ENCODE measurements at places on chromosomes 2 and 18.

- DNase-seq = no peak
Observed at GRCh38 chr2:147122944-147123343, 721.9 kb upstream of the ACVR2A start.

DNA sequence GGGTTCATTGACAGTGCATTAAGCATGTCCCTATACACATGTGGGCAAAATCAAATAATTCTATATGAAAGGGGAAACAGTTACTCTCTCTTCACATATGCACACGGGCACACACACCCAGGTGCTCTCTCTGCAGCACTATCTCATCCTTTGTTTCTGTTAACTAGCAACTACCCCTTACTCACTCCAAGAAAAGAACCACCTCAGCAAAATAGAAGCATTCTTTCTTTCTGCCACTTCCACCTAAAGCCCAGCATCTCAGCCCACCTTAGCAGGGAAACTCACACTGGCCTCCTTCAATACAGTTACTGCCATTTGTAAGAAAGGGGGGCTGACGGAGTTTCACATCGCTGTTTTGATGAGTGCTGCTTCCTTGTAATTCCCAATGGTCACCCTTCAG is 216.3 kb upstream of the ID2 start:
- DNase-seq = no peak

DNA sequence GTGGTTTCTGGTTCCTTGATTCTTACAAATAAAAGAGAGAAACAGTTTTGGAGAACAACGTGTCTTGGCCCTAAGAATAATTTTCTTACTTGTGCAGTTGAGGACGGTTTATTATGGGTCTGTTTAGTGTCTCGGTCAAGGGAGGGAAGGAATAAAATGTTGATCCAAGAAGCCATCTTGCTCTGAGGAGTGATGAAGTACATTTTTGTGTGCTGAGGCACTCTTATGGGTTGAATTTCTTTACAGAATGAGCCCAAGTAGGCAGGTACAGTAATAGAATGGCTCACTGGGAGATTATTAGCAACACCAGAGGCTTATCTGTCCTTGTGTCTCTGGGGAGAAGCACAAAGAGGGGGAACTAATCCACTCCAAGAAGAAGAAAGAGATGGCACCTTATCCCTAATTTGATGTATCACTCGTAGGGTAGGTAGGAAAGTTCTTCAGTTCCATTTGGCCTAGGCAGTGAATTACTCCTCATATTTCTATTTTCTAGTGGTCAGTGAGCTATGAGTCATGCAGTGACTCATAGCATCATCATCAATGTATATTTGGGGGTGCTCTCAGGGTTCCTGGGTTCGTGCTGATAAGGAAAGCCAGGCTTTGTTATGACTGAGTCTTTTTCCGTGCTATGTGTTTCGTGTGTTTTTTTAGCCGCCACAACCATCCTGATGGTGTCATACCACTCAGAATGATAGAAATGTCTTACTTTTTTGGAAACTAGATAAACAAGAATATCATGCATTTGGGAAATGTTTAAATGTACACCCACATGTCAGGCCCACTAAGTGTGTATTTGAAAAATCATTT is 250.1 kb upstream of the CTAGE1 start:
- no peak for DNase-seq

- no peak for DNase-seq
Observed at GRCh38 chr2:71784734-71785511, 331.6 kb downstream of the DYSF start.

DNA sequence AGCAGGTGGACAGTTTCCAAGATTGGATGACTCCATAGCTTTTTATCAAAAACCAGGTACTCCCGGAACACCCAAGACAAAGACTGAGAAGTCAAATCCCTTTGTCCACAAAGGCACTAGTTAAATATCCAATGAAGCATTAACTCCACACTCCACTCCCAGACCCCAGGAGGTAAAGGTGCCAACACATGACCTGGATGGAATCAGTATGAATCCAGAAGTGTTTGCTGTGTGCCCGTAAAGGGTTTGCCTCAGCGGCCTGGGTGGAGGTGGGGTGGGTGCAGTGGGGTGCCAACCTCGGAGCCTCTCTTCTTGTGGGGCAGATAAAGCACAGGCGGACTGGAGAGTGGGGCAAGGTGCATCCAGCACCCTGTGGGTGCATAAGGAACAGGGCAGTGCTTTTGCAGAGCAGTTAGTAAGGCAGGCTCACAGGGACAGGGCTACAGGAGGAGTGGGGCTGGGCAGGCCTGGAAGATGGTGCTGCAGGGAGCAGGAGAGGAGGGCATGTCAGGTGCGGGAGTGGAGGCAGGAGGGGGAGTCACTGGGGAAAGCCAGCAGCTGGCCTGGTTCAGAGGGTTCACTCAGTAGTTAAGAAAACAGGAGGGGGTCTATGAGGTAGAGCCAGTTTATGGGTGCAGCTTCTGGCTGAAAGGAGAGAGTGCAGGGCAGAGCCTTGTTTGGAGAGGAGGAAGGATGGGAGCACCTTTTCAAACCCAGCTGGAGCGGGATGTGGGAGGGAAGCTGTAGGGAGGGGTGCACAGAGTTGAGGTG is 208.4 kb upstream of the SMAD2 start:
- DNase-seq = no peak

- no peak for DNase-seq
Observed at GRCh38 chr2:11292464-11293255, 51.8 kb downstream of the ROCK2 start.

GRCh38 chr18:56747032-56747658 is 96.0 kb downstream of the WDR7 start:
- no peak for DNase-seq

DNA sequence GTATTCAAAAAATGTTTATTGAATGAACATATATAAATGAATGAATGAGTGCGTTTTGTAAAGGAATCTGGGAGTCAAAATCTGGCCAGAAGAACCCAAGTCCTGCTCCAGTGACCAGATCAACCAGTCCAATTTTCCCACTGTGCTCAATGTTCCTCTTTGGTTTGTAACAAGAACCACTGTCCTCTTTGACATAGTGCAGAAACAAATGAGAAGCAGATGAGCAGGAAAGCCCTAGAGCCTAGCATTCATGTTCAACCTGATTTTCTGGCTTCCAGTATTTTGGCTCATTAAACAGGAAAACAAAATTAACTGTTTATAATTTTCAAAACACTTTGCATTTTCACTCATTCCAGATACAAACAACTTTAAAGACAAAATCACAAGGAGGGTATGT is 23.2 kb downstream of the FAM124B start:
- DNase-seq = no peak

DNA sequence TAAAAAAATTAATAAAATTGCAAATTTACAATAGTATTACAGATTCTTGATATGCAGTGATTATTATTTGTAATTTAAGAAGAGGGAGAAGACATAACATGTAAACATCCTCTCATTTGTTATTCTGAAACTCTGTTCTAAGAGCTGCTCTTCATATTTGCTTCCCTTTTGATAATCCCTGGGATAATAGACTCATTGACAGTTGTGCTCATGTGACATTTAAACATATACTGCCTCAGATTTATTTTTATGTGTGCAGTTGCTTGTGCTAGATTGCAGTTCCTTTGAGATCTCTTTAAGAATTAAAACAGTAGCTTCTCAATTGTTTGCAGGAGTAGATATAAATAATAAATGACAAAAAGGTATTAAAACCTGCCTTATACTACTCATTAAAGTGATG is 605.1 kb upstream of the CNTNAP5 start:
- no peak for DNase-seq

DNA sequence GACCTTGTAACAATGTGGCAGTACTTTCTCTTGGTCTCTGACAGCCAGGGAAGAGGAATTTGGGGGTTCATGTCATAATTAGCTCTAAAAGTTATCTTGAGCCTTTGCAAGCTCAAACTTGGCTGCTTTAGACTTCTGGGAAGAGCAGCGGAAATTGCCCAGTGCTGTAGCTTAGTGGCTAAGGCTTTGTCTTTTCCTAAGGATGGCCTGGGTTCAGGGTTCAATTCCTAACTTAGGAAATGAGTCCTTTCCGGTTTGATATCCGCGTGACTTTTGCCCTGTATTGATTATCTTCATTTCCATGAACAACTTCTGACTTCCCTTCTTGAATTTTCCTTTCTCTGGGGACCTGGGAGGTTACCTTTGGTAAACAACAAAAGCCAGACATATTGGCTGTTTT is 961.0 kb downstream of the CNTNAP5 start:
- no peak for DNase-seq

DNA sequence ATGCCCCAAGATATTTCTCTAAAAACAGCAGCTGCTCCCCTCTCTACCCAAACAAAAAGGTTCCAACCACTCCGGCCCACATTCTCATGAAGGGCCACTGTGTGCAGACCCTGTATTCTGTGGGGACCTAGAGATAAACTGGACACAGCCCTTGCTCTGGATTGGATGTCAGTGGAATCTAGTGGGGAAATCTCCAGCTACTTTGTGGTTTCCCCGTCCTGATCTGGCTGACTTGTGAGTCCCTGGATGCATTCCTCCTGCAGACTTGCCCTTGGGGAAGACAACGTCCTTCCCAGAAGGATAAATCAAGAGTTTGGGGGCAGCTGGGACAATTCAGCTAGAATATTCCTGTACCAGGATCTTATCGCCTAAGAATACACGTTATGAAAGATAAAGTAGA is 151.1 kb downstream of the FSHR start:
- no peak for DNase-seq

- DNase-seq = no peak
Observed at GRCh38 chr2:9543557-9543956, 12.1 kb downstream of the ADAM17 start.

DNA sequence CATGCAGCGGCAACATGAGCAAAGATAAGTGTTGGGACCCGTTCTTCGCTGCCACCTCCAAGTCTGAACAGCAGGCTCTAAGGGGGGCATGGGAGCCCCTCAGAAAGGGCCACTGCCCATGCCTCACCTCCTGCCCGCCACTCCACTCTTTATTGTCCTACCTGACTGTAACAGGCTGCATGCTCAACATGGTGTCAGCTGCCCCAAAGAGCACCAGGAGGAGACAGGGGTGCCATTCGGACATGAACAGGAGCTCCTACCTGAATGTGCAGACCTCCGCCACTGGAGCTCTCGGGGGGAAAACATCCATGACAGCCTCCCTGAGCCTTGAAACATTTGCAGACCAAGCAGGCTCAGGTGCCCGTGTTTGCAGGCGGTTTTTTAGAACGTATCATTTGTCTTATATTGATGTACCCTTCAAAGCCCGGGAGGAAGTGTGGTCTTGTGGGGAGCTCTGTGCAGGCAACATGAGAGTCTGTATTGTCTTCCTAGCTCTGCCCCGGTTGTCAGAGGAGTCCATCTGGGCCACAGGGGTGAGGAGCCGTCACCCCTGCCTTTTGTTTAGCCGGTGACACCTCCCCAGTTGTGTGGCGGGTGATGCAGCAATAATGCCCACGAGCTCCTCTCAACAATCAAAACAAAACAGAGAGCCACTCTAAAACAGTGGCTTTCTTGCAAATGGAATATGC is 35.1 kb upstream of the CD8A start:
- no peak for DNase-seq

- DNase-seq = no peak
Observed at GRCh38 chr2:126788652-126789051, 110.0 kb upstream of the TEX51 start.

DNA sequence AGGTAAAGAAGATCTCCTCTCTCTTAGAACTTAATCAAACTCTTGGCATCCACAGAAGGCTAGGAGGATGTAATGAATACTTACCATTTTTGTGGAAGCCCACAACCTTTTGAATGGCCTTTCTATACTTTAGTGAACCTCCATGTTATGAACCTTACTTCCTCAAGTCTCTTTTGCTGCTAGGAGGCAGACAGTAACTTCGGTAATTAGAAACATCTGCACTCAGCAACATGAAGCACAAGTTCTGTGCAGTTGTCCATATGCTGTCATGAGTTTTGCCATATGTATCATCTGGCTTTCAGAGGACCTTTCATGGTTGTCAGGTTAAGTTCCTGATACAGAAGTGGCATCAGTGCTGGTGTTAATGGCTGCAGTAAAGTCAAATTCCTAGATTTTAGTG is 50.4 kb downstream of the PDK1 start:
- no peak for DNase-seq

DNA sequence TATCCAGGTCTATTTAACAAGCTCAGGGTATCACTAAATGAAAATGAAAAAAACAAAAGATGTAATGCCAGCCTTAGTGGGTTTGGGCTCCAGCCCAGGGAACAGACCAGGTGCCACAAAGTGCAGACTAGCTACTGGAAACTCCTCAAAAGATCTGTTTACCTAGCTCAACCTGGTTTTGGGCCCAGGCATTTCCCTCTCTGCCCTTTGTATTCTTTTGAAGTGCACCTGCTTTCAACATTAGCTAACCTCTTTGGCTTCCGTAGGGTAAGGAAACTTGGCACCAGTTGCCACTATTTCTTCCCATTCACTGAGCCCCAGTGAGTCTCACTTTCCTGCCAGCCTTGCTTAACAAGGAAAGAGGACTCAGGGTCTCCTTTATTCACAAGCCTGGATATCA is 123.6 kb upstream of the CDCA7 start:
- no peak for DNase-seq

DNA sequence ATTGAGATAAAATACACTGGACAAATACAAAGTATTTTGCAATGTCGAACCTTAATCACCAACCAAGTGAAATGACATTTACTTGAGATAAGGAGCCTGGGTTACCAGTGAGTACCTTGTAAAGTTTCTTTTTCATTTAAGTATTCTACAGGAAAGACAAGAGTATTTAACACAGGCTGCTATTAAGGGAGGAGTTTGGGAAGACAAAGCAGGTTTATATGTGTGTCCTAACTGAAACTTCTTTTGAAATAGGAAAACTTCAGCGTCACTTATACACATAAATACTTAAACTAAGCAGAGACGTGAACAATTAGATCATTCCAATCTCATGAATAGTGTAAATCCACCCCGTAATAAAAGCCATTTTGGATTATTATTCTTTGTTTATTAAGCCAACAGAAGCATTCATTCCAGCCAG is 126.7 kb upstream of the CYP26B1 start:
- no peak for DNase-seq

- DNase-seq = no peak
Observed at GRCh38 chr18:60110836-60111235, 211.0 kb downstream of the PMAIP1 start.

GRCh38 chr18:9831036-9831722 is 54.6 kb upstream of the TXNDC2 start:
- no peak for DNase-seq

- no peak for DNase-seq
Observed at GRCh38 chr18:2911533-2911932, 64.7 kb downstream of the EMILIN2 start.

DNA sequence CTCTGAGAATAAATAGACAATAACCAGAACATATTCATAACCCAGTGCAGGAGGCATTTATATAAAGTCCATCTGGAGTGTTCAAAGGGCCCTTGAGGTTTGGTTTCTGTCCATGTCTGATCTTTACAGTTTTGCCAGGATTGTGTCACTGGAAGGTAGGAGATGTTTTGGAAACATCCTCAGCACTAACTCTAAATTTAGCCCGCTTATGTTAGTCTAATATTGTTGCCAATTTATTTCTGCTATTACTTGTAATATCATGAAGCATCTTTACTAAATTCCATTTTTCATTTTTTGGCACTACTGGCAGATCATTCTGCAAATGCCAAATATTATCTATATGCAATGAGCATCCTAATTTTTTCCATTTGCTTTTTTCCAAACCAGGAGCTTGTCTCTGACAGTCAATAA is 22.4 kb upstream of the REV1 start:
- no peak for DNase-seq

Data from GM04503 (cell line).